ENCODE measurements at places on chromosomes 7 and 10. TPM values are rescaled to one million over a fixed set of nuclear protein-coding genes. Genes with fewer than 3 reads are reported as not detected.

DNA sequence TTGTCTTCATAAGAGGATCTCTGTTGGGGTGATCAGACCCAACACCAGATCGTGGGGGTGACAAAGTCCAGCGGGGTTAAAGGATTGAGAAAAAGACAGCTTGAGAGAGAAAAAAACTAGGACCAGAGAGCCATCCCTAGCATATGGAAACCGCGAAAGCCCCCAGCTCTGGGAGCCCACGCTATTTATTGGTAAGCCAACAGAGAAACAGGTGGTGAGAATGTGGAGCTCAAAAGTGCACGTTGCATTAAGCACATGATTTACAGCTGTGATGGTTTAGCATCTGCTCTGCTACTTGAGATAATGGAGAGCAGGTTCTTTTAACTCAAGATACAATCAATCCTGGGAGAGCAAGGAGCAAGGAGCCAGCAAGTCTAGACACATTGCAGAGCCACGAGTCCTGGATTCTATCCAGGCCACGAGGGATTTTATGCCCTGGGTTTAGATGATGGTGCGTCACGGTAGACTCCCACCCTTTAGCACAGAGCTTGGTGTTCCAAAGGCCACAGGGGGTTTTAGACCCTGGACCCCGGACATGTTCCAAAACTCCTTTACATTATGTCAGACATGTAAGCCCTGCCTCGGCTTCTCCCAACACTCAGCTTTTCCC, 755.2 kb upstream of the SORCS1 start:
- DNase-seq = no peak

DNA sequence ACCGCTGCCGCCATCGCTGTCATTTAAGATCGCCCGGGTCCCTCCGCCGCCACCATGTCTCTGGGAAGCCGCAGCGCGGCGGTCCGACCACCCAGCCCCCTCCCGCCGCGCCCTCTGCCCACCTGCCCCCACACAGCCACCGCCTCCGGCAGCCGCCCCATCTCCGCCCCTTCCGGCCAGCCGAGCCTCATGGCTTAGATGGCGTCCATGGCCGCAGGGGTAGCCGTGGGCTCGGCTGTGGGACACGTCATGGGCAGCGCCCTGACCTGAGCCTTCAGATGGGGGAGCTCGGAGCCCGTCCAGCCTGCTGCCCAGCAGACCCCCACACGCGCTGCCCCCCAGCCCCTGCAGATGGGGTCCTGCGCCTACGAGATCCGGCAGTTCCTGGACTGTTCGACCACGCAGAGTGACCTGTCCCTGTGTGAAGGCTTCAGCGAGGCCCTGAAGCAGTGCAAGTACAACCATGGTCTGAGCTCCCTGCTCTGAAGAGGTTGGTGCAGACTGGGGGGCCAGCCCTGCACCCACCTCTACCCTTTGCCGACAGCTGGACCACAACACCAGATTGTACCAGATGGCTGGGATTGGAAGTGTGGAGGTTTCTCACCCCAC, 38.0 kb upstream of the TARP start:
- DNase-seq = peak; percentile 70

DNA sequence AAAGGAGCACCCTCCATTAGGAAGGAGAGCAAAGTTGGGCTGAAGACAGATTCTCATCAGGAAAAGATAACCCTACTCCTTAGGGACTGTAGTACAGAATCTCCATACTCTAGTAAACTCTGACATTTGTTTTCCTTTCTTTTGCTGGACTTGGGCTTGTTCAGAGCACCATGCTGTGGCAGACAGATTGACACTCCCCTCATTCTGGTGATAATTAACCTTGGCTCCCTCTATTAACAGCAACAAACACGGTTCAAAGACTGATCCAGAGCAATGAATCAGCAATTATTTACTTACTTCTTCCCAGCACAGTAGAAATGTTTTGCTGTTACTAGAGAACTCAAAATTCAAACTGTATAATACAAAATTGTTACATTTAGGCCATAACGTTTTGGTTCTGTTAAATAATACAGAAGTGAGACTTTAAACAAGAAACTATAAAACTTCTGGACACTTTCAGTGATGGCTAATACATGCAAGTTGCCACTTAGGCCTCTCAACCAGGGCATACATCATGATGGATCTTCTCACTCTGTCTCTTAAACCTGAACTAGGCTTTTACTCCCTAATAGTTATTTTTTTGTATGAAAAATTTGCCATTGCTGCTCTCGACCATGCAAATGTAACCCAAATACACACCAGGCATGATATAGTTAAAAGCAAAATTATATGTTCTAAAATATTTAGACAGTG, 639.0 kb downstream of the IPMK start:
- DNase-seq = no peak

DNA sequence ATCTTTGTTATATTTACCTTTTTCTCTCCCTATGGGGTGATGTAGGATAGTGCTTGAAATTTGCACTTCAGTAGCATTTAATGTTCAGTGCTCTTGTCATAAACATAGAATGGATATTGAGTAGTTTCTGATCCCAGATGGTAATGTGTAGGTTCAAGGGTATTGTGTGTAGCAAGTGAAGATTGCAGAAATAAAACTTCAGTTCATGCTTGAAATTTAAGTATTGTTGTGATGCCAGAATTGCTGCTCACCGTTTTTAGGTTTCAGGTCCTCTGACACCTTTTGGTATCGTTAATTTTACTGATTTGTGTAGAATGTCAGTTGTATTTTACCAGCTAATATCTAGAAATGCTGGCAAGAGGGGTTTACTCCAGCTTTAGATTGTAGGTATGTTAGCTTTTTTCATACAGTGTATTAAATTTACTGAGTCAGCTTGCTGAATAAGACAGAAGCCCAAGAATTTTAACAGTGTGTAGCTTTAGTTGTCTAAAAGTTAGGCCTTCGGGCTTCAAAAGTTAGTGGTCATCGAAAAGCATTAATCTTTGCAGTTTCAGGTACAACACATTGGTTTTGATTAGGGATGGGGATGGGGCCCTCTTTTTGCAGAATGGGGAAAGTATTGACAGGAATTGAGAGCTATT, 1.9 kb downstream of the PTEN start:
- DNase-seq = no peak

DNA sequence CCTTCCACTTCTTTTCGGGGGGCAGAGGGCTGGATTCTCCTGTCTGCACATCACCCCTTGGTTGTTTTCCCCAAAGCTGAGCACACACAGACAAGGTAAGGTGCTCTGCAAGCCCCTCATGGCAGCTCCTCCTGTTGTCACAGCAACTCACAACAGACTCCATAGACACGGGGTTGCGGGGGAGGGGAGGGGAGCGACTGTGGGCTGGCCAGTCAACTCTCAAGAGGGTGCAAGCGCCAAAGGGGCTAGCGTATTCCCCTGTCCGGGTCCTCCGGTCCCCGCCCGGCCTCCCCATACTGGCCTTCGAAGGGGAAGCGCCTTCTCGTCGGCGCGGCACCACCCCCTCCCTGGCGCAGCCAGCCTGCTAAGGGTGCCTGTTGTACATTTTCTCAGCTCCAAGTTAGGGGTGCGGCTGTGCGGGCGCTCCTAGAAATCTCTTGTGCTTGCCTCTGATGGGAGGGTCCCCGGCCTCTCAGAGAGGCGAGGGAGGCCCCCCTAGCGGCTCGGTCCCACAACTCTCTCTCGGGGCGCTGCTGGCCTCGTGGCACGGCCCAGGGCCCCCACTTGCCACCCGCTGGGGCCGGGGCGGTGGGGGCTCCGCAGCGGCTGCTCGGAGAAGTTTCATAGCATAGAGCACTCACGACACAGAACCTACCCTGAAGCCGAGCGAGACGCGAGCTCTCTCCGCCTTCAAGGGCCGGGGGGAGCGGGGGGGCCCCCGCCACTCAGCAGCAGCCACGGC, 498 bp downstream of the RHOBTB1 start:
- DNase-seq = peak; percentile 82

GRCh38 chr7:152054367-152055230, 29.1 kb downstream of the GALNT11 start:
- no peak for DNase-seq

- peak; percentile 94 for DNase-seq
Observed at GRCh38 chr7:4791738-4792536, 16.5 kb downstream of the AP5Z1 start.

DNA sequence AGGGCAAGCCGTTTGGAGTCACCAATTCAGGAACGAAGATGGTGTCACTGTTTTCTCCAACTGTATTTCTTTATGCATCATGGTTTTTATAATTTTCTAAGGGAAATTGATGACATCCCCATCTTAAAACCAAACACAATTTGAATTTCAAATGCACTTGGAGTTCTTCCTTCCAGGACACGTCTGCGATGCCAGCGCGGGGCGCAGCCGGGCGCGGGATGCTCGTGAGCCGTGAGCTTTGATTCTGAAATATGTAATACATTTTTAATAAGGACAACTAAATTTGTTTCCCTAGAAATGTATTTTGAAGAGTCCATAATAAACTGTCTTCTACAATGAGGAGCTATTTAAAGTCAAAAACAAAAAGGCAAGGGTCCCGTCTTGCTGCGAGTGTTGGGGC, 492.1 kb downstream of the DNAJB6 start:
- DNase-seq = no peak

DNA sequence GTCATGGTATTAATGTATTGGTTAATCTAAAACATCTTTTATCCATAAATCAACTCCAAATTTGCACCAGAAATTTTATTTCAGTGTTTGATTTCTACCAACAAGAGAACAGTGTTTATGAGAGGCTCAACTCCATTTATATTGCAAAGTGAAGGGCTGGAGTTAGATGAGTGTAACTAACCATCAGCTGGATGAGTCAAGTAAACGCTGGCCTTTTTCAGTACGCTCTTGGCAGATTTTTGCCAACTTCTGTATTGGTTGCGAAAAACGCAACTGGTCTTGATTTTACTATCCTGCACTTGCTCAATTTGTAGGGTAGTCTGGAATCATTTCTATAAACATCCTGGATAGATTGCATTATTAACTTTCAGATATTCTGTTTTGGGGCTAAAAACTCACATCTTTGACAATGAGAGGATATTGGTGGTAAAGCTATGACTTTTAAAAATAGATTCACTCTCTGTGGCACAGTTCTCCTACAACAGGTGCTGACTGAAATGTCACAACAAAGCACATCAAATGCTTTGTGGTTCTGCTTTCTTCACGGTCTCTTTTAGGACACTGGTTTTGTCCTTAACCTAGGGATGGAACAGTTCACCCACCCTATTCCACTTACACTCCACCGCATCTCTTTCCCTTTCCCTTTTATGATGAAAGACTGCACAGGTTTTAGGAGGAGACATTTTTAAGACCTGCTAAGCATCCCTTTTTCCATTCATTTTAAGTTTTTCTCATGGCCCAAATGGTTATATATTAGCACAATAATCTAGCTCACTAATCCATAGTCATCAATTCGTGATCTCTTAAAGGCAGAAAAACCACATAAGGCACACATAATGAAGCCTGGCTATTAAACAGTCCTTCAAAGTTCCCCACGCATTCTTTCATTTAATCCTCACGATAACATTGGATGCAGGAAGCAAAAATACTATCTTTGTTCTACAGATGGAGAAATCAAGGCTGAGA, 12.8 kb downstream of the CACNA2D1 start:
- DNase-seq = no peak

GRCh38 chr10:51364674-51365073, 290.4 kb downstream of the PRKG1 start:
- DNase-seq = no peak

GRCh38 chr10:126099366-126099765, 203.0 kb downstream of the FANK1 start:
- DNase-seq = no peak

- no peak for DNase-seq
Observed at GRCh38 chr7:221978-222715, 29.8 kb downstream of the FAM20C start.

- DNase-seq = no peak
Observed at GRCh38 chr7:112060625-112061024, 145.6 kb downstream of the DOCK4 start.

DNA sequence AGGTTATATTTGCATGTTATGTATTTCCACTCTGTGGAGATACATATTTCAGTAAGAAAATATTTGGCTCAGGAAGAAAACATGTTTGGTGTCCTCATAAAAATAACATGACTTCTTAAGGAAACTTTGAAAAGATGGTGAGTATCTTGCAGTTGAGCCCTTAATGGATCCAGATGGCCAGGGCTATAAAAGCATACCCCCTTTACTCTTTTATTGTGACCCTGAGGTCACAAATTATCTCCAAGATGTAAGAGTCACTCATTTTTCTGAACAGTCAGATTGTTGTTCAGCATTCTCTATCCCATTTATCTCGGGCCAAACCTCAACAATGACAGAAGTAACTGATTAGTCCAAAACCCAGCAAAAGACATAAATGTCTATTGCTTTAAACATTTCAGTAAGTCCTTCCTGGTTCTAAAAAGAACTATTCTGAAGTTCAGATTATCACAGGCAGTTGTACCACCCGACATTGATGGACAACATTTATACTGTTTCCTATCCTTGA, 539.4 kb downstream of the PARD3 start:
- no peak for DNase-seq

GRCh38 chr7:44309271-44310091, 15.9 kb downstream of the CAMK2B start:
- no peak for DNase-seq

- DNase-seq = no peak
Observed at GRCh38 chr7:81211934-81212320, 293.1 kb upstream of the SEMA3C start.

DNA sequence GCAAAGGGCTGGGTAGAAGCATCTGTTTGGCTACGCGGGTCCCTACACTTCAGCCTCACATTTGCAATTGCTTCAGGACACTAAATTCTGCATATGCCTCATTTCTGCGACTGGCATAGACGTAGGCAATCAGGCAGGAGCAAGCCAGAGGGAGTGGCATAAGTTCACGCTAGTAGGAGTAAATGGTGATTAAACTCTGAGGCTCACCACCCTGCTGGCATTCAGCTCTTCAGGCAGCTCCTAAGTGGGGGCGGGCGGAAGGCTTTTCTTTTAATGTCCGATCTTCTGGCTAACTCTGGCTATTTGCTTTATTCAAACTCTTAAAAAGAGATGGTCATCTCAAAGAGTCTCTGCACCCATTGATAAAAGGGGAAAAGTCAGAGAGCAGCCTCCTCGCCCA, 45.3 kb downstream of the RGS10 start:
- no peak for DNase-seq

DNA sequence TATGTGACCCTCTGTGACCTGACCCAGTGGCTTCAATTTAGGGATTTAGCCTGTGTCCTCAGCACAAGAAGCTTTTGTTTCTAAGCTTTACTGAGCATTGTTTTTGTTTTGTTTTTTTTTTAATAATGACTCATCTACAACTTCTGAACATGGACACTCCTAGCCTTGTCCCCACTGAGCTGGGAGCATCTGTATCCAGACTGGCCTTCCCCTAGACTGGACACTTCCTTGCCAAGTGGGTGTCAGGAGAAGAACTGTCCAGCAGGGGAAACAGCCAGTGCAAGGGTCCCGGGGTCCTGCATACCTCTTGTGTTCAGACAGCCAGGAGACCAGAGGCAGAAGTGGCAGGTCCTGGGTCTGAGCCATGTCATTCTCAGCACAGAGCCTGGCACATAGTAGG, 108.6 kb downstream of the TMEM130 start:
- DNase-seq = no peak

The SKIDA1 gene
- 3.1 TPM for total RNA-seq

The ECD gene
- 24.7 TPM for total RNA-seq

The FAM131B gene
- total RNA-seq = 2.6 TPM

The ATP6V0A4 gene
- not detected for total RNA-seq

The UFSP1 gene
- 2.9 TPM for total RNA-seq

The KLLN gene
- total RNA-seq = 0.98 TPM

The ITGB8 gene
- total RNA-seq = 207 TPM

The FAM241B gene
- 6.1 TPM for total RNA-seq

The AZGP1 gene
- 120 TPM for total RNA-seq

All from sciatic nerve (tissue), 2 donors.